Cortex of kidney (tissue), 1 donor: ENCODE measurements at places on chromosomes 2 and 18.

DNA sequence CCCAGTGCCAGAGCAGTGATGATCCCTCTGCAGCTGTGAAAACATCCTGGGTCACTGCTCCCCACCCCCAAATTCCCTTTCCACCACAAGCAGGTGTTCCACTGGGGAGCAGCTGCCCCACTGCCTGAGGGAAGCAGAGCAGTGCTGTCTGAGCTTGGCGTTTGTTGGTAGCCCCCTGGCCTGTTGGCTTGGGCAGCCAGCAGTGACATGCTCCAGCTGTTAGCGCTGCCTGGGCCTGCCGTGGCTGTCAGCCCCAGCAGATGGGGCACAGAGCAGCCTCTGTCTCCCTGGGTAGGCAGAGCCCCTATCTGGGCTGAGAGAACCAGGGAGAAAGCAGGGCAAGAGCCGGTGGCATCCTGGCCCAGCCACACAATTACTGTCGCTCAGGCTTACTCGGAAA, 247.7 kb downstream of the GLI2 start:
- DNase-seq: no peak

DNA sequence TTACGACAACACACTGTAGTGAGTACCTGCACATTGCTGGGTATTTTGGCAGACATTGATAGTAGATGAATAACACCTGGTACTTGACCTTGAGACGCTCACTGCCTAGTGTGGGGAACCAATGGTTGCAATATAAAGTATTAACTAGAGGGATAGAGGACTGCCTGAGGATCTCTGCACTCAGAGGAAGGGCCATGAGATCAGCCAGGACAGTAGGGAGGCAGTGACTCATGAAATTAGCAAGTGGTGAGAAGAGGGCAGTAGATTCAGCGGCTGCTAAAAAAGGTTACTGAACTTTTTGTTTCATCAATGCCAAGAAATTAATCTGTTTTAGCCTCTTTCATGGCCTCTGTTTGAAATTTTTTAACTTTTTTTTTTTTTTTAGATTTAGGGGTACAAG, 250.8 kb upstream of the TCF4 start:
- no peak for DNase-seq

DNA sequence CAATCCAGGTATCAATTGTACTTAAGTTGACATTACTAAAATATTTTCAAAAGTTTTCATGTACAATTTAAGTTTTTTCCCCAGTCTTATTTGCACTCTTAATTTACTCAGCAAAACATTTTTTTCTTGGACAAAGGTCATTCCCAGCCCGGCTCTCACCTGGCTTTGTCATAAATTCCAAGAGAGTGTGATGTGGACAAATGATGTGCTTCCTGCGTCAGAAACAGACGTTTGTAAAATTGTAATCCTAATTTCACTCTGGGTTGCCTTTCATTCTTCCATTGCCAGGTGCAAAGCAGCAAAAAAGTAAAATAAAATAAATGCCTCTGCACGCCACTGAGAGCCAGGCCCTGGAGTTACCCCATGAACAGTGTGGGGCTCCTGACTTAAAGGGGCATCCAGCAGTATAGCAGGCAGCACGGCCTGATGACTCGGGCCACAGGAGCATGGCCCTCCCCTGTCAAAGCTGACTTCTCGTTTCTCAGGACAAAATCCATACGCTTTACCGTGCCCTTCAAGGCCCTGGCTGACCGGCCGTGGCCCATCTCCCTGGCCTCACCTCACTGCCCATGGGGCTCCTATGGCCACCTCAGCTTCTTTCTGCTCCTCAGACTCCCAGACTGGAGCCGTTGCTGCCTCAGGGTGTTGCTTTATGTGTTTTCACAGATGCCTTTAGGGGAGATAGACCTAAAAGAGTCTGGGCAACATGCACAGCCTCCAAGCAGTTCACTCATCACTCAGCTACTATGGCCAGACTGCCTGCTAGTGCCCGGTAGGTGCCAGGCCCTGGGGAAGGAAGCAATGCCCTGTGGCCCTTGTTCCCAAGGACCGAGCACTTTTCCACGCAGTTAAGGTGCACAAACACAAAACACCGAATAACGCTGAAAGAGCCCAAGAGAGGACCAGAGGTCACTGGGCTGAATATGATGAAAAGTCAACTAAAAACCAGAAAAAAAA, 7.6 kb upstream of the TMEM185B start:
- no peak for DNase-seq

DNA sequence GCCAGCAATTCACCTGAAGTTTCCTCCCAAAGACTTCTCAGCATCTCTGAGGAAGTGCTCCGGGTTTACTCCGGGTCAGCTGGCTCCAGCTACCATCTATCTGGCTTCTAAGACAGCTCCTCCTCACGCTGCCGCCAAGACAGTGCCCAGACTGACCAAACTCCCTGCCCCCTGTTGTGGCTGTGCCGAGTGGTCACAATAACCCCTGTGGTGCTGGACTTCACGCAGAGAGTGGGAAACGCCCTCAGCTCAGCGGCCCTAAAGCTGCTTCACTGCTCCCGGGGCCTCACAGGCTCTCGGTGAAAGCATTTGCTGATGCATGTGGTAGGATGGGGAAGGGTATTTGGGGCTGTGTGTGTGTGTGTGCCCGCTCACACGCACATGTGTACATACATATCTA, 154.8 kb upstream of the ZNF236 start:
- no peak for DNase-seq

GRCh38 chr2:158128168-158128973, 26.7 kb downstream of the UPP2 start:
- no peak for DNase-seq

GRCh38 chr18:42765302-42765701, 350.2 kb downstream of the RIT2 start:
- no peak for DNase-seq

DNA sequence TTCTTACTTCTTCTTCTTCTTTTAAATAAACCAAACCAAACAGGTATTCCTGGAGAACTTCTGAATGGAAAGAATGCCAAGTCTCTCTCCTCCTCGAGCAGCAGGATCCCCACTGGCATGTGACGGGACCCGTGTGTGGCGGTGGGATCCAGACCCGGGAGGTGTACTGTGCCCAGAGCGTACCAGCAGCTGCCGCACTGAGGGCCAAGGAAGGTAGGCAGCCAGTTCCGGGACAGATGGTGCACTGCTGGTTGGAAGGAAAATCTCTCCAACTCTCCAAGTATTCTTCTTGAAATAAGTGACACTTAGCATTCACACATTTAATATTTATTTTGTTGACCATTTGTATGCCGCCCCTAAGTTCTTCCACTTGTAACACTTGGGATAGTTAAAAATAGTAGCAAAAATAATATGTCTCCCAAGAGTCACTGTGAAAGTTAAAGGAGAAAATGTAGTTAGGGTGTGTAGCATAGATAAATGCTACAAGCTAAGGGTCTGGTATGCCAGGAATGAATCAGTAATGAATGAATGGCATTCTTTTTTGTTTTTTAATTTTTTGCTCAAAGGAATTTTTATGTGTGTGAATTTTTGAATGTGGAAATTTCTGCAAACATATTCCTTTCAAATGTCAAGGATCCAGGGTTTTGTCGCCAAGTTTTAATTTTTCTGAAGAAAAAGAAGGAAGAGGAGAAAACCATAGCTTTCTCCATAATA, 349.9 kb downstream of the THSD7B start:
- DNase-seq: no peak
